BE2C (cell line): ENCODE measurements at places on chromosomes 6 and 20.

DNA sequence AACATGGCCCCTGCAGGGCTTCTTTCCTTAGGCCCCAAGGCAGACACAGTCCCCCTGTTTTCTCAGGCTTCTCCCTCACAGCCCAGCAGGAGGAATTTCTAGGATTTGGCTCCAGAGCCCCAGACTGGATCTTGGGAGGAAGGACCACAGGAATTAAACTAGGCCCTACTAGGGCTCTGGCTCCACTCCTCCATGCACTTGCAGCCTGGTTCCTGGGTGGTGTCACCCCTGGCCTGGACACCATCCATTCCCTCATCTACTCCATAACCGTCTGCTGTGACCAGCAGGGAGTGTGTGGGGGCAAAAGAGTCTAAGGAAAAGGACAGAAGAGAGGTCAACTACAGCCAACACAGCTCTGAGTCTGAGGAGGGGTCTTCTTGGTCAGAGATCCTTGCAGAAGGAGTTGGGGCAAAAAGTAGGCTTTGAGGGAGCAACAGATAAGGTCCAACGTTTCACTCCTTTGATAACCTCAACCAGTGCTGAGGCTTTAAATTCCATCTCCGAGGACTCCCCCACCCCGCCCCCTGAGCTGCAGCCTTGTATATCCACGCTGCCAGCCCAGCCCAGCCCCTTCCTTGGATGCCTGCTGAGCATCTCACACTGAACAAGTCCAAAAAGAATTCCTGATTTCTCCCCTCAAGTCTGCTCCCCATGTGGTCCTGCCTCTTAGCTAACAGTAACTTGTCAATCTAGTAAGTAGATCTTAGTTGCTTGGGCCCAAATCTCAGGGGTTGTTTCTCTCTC, 27.9 kb upstream of the SPDEF start:
- DNase-seq, result no peak

DNA sequence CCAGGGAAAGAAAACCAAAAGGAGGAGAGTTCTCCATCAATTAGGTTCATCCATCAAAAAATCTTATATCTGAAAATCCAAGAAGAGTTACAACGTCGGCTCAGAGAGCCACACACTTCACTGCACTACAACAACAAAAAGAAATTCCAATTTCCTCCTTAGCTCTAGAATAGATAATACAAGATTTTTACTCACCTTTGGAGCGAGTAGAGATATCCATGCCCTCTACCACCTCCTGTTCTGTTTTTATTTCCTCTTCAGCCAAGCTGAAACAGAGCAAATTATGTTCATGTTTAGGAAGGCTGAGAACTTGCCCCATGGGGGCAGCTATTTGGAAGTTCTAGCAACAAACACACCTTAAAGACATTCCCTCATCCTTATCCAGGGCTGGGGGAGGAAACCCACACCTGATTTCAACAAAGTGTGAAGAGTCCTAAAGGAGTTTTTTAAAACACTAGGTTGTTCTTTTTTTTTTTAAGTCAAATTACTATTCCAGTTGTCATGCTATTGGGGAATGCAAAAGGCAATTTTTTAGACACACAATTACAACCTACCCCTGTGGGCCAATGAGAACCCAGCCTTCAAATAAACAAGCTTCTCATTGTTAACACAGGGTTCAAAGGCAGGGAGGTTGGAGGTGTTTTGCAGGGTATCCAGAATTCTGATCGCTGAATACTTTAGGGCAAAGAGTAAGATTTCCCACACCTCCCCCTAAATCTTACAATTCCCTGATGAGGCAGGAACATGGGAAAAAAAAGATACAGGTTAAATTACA, 8.7 kb downstream of the ZMYND8 start:
- DNase-seq, result no peak

DNA sequence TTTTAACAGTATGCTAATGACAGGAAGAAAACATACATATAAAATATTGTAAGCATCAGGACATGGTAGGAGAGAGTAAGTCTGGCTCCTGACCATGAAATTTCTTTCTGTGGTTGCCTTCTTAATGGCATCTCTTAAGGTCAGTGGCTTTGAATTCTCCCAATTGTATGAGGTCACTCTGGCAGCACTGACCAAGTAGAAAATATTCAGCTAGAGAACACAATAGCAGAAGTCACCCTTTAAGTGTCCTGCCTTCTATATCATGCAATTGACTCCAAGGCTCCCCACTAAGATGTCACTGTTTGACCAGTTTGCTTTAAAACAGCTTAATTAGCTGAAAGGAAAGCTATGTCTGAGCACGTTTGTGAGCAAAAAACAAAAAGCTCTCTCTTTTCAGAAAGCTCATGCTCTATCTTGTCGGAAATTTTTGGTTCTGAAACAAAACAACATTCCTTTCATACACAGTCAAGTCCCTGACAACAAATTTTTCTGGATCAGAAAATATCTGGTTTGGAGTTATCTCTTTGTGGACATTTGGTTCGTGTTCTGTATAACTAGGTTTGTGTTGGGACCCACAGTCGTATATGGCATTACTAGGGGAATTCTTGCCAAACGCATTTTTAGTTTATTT, 120.9 kb upstream of the IFNGR1 start:
- no peak for DNase-seq

DNA sequence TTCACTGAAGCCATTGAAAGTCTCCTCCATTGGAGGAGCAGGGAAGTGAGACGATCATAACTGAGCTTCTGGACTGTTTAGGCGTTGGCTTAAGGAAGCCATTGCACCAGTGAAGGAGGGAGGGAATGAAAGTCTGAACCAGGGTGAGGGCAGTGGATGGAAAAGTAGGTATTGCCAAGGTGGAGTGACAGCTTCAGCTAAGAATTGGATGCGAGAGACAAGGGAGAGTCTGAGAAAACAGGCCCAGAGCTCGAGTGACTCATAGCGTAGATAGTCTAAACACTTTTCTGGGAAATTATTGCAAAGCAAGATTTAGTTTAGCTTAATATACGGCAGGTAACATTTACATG, 4.5 kb downstream of the DSP start:
- DNase-seq, result no peak

- no peak for DNase-seq
These were observed 400.9 kb downstream of the TAF4 start for GRCh38 chr20:61664556-61665320.
